G401 (cell line): ENCODE measurements at places on chromosomes 11 and 22. TPM values are rescaled to one million over a fixed set of nuclear protein-coding genes. Genes with fewer than 3 reads are reported as not detected.

The ANO3 gene
- not detected in 2 replicates for total RNA-seq

The RIMBP3C gene
- total RNA-seq = 0.47 and 0.49 TPM in 2 replicates

- DNase-seq = no peak
Measured at GRCh38 chr11:74612877-74613276, 20.5 kb downstream of the POLD3 start.

DNA sequence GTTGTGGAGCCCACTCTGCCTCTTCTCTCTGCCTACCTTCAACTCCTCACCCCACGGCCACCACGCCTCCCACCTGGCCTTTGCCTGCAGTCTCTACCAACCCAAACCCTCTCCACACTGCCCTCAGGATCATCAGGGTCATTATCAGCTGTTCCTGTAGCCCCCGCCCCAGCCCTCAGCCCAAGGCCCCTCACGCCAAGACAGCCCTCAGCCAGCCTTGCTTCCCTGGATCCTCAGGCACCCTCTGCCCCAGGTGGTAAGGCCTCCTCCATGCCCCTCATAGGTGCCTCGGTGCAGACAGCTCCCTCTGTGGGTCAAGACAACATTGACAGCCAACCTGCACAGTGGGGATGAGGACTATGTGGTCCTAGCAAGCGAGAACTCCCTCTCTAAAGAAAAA lies 1.7 kb downstream of the SBF1 start:
- no peak for DNase-seq

The NLRP14 gene
- total RNA-seq = 0.25 and 0.27 TPM in 2 replicates

DNA sequence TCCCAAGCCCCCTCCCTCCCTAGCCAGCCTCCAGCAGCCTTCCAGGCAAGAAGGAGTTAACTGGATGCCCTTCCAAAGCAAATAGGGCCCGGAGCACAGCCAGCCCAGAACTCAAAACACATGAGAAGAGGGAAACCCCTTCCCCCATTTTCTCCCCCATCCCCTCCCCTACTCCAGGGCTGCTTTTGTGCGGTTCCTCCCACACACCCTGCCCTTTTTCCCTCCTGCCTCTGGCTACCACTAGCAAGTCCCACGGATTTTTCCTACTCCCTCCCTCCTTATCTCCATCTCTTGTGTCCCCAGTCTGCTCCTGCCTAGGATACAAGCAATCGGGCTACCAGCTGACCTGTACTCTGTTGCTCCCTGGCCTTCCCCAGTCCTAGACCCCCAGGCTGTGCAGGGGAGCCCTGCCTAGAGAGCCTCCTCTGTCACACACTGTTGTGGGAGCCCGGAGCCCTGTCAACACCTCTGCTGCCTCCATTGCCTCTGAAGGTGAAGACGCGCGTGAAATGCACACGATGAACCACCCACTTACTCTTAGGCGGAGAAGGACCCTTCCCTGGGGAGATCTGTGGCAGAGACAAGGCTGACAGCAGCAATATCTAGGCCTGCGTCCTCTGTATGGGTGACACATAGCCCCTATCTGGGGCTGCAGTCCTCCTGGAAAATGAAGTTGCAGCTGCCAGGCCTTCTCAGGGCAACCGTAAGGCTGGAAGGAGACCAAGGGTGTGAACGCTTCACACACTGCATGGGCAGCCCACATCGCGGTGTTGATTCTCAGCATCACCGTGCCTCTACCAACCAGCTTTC lies 282.8 kb downstream of the MN1 start:
- no peak for DNase-seq

The CYP2D6 gene
- 0.95 and 3.1 TPM in 2 replicates for total RNA-seq

GRCh38 chr11:69171476-69172240 lies 15.9 kb downstream of the SMIM38 start:
- DNase-seq = no peak
